ENCODE measurements at places on chromosomes 12 and 14. TPM values are rescaled to one million over a fixed set of nuclear protein-coding genes. Genes with fewer than 3 reads are reported as not detected.

Gene TTC5
- total RNA-seq = 20.6 TPM

Gene CD163
- 1.4 TPM for total RNA-seq

Gene CMA1
- total RNA-seq = not detected

Gene TAS2R10
- total RNA-seq = 0.30 TPM

Gene ADAMTS20
- not detected for total RNA-seq

Gene TAOK3
- 17.7 TPM for total RNA-seq

Gene ANG
- total RNA-seq = 23.6 TPM

Gene SLCO1C1
- not detected for total RNA-seq

Gene ERBB3
- 101 TPM for total RNA-seq

Gene FNTB
- total RNA-seq = 20.6 TPM

Gene CARMIL3
- 0.88 TPM for total RNA-seq

Gene STON2
- 37.1 TPM for total RNA-seq

Gene MAP1LC3B2
- not detected for total RNA-seq

Gene GLT1D1
- not detected for total RNA-seq

Gene RPGRIP1
- 0.12 TPM for total RNA-seq

Gene BCL7A
- 15.5 TPM for total RNA-seq

Gene AVPR1A
- not detected for total RNA-seq

Gene GLT8D2
- total RNA-seq = not detected

Gene SAMD15
- 0.82 TPM for total RNA-seq

Gene SELPLG
- total RNA-seq = 0.44 TPM

Gene TOMM20L
- total RNA-seq = 1.2 TPM

Gene DBX2
- not detected for total RNA-seq

Gene ACSS3
- 0.95 TPM for total RNA-seq

Gene GYS2
- 0.66 TPM for total RNA-seq

Gene GALNT8
- total RNA-seq = not detected

Gene TIGAR
- 36.7 TPM for total RNA-seq

All from Caco-2 (cell line).